ENCODE measurements at places on chromosomes 11 and 22. TPM values are rescaled to one million over a fixed set of nuclear protein-coding genes. Genes with fewer than 3 reads are reported as not detected.

The GGT1 gene
- total RNA-seq, result 1.7 TPM

GRCh38 chr11:26997378-26997777 is 3.5 kb downstream of the FIBIN start:
- DNase-seq, result no peak

The UPK3A gene
- not detected for total RNA-seq

DNA sequence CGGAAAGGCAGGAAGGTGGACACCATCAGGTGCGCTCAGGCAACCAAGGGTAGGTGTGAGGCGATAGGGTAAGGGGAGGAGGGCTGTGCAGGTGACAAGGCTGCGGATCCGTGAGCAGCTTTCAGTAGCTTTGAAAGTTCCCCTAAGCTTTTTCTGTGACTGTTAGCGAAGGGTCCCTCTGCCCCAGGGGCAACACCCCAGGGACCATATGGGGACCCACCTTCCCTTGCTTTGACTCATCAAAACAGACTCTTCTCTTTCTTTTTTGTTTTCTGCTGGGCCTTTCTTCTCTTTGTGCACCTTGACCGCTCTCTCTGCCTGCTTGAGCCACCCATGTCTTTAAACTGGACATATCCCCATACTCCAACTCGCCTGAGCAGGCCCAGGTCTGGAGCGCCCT is 136.9 kb downstream of the FEZ1 start:
- DNase-seq, result no peak

- DNase-seq, result no peak
These were observed 78.1 kb downstream of the KIAA1671 start for GRCh38 chr22:25030636-25031035.

The NOX4 gene
- 10.8 TPM for total RNA-seq

The SYT13 gene
- not detected for total RNA-seq

DNA sequence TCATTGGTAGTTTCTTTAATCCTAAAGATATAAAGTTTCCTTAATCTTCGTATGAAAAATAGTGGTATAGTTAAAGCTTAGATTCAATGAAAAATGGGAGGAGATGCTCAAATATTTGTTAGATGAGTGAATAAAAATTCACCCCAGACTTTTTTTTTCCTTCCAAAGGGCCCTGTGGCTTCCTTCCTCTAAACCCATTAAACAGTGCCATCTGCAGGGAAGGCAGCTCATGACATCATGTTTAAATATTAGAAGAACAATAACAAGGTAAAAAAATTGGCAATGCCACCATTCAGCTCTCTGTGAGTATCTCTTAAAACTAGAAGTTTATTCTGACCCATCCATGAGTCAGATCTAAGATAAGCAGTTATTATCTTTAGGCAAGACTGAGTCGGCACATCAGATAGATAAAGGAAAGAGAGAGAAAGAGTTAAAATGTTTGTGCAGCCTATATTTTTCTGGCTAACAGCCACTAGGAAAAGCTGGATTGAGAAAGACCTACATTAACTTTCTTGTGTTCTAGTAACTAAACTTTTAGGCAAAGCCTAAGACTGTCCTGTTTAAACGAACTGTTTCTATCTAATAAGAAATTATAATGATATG is 19.1 kb upstream of the OOSP1 start:
- peak; percentile 7 for DNase-seq

- DNase-seq, result peak; percentile 55
These were observed 56.1 kb upstream of the TIMP3 start for GRCh38 chr22:32745251-32745995.

GRCh38 chr11:16194566-16194965 is 161.8 kb downstream of the SOX6 start:
- DNase-seq, result peak; percentile 11

DNA sequence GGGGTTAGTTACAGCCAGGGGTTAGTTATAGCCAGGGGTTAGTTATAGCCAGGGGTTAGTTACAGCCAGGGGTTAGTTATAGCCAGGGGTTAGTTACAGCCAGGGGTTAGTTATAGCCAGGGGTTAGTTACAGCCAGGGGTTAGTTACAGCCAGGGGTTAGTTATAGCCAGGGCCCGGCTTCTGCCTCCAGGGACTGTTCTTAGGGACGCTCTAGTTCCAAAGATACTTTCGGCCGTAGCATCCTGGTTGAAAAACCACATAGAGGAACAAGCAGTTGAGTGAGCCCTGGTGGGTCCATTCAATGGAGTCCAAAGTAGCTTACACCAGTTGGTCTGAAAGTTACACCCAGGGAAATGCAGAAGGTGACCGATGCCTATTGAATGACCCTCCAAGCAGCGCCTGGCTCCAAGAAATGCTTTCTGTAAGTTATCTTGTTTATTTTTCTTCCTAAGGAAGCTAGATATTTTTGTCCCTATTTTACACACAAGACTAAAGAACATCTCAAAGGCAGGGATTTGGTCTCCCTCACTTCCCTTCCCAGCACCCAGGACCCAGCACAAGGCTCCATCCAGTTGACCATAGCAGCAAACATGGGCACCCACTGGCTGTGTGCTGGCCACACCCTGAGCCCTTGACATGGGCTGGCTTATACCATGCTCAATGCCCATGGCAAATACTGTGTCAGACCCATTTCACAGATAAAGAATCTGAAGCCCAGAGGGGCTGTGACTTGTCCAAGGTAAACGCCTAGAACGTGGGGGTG is 49.7 kb upstream of the SHISAL1 start:
- peak; percentile 52 for DNase-seq

DNA sequence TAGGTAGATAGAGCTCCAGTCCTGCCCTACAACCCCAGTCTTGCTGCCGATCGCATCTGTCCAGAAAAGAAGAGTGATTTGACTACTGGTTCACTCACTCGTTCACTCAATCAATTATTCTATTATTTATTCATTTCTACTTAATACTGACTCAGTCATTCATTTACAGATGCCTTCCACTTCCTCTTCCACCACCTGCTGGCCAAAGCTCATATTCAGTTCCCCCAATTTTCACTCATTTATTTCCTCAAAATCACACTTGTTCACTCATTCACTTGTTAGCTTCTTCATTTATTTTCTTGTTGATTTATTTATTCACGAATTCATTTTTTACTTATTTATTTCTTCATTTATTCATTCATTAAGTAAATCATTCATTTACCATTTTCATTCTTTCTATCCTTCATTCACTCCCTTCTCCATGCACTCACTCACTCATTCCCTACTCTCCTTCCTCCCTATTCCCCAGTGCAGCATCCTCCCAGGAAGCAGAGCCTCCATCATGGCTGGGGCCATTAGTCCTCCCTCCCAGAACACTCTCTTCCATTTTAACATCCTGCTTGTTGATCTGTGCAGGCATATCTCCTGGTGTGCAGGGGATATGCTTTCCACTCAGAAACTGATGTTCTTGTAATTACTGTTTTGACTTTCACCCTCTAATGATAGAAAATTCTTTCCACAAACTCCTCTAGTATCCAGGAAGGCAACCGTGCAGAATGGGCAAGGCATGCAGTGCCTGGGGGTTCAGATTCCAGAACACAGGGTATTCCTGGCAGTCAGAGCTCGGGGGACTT is 281.0 kb downstream of the TENM4 start:
- DNase-seq, result no peak

- no peak for DNase-seq
These were observed 8.0 kb downstream of the PVALB start for GRCh38 chr22:36808721-36809344.

DNA sequence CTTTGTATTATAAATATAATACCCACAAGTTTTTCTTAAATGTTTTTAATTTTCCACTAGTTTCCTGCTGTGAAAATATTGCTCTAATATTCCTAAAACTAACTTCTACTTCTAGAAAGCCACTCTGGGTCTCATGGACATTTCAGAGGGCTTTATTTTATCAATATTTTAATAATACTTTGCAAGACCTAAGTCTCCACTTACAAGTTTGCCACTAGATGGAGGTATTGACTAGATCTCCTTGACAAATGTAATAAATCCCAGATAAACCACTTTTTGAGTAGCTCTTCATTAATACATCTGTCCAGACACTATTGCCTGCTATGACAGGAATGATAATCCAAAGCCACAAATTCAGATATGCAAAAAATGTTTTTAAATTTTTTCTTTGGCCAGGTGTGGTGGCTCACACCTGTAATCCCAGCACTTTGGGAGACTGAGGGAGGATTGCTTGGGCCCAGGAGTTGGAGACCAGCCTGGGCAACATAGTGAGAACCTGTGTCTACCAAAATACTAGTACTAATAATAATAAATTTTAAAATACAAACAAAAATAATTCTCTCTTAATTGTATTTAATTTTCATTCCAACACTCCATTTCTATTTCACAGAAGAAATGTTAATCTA is 3.5 kb upstream of the ACAT1 start:
- peak; percentile 76 for DNase-seq

The BIK gene
- 0.18 TPM for total RNA-seq

DNA sequence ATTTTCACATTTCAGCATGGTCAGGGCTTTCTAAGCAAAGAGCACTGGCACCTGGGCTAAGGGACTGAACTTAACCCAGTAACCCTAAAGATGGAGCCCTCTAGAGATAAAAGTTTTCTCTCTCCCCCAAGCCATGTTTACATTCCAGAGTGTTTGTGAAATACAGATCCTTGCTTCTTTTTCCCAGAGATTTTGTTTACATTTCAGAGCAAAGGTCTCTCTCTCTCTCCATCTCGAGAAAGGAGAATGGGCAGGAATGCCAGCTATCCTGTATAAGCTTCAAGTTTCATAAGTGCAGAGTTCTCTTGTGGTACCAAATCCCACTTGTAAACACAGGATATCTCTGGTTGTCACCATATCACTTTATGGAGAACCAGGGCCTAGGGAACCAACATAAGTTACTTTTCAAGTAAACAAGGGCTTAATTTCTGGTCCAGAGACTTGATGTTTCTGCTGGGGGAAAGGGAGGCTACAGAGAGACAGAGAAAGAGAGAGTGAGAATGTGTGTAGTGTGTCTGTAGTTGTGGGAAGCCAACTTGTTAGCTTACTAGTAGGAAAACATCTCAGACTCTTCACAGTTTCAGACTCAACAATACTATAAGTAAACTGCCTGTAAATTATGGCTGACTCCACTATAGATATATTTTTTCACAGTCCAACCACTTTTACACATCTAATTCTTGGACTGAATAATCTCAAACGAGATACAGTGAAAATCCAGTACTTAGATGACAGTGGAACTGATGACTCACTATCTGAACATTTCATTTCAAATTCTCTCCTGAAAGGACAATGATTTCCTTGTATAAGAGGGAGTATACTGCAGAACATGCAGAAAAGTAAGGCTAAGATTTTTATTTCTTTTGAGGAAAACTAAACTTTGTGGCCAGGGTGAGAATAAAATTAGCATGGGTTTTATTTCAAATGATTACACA is 76.2 kb downstream of the ARHGAP32 start:
- peak; percentile 78 for DNase-seq

- DNase-seq, result no peak
These were observed 6.3 kb downstream of the C22orf31 start for GRCh38 chr22:29055192-29055830.

All from IMR-90 (cell line).